Bronchial epithelial cell (primary cell): ENCODE measurements at places on chromosomes 5 and 9. TPM values are rescaled to one million over a fixed set of nuclear protein-coding genes. Genes with fewer than 3 reads are reported as not detected.

- no peak for DNase-seq
Observed at GRCh38 chr5:131932235-131932634, 13.2 kb downstream of the MEIKIN start.

FAM153A gene
- total RNA-seq = 0.26 and 0.64 TPM in 2 replicates

SOWAHA gene
- not detected in 2 replicates for total RNA-seq

- no peak for DNase-seq
Observed at GRCh38 chr5:88674356-88675167, 208.4 kb downstream of the MEF2C start.

CFAP77 gene
- not detected in 2 replicates for total RNA-seq

DNA sequence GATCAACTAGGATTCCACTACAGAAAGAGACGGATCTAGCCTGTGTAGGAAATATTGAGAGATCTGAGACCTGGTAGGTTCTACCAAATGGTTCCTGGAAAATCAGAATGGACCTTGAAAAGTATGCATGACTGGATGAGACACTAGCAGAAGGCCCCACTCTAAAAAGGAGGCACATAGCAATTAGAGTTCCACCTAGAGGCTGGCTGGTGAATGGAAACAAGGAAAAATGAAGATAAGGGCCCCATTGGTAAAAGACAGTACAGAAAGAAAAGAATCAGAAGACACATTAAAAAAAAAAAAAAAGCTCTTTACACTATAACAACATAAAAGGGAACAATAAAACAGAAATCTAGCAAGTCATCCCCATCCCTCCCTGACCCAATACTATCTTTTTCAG lies 518.5 kb downstream of the NR2F1-AS1 start:
- DNase-seq = peak; percentile 18

DBH gene
- not detected in 2 replicates for total RNA-seq

DDX4 gene
- total RNA-seq = under 0.01 TPM in 1 of 2 replicates, not detected in the other

ST6GALNAC6 gene
- 18.2 and 18.4 TPM in 2 replicates for total RNA-seq

- DNase-seq = no peak
Observed at GRCh38 chr5:34525761-34526160, 130.4 kb upstream of the RAI14 start.

DNA sequence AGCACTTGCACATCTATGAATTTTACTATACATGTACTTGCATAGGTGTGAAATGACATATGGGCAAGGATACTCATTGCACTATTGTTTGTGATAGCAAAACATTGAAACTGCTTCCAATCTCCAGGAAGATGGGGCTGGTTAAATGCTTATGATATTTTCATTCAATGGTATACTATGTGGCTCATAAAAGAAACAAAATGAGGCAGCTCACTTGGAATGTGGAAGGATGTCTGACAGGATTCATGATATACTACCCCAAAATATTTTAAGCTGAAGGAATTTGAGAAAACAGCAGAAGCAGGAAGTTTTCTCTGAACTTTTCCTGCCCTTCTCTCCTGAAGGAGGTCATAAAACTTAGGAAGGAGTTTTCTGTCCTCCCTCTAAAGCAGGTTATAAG lies 99.6 kb upstream of the CAST start:
- DNase-seq = no peak

DNA sequence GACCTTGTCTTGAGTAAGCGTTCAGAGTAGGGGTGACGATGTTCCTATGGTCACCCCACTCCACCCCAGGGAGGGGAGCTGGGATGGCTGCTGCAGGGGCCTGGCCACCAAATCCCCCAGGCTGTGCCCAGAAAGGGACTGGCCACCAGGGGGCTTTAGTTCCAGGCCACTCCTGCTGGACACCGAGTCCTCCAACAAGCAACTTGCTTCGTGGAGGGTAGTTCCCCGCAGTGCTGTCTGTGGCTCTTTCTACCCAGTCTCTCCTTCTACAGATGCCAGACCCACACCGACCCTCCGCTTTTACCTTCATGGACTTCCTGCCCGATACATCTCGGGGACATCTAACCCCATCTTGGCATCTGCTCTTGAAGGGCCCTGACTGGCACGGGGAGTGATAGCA lies 35.7 kb upstream of the GABRP start:
- no peak for DNase-seq

TAS2R1 gene
- not detected in 2 replicates for total RNA-seq
